Cardiac fibroblast (primary cell): ENCODE measurements at places on chromosomes 3 and 15.

- no peak for DNase-seq
Observed at GRCh38 chr3:182565916-182566796, 227.1 kb upstream of the ATP11B start.

DNA sequence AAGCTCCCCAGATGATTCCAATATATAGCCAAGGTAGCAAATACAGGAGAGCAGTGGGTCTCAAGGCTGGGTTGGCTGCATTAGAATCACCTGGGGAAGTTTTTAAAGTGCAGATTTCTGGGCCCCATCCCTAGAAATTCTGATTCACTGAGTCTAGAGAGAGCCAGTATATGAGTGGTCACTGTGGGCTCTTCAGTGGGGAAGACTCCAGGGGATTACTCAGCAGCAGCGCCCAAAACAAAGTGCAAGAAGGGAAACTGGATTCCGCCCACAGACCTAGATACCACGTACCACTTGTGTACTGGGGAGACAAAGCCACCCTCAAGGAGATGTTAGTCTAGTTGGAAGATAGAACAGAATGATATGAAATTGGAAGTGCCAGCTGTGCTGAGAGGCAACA, 40.0 kb downstream of the NME9 start:
- DNase-seq = no peak

- DNase-seq = peak; percentile 93
Observed at GRCh38 chr3:141426404-141427034, 58.2 kb downstream of the ZBTB38 start.

- no peak for DNase-seq
Observed at GRCh38 chr3:116390318-116390717, 55.0 kb downstream of the LSAMP start.

GRCh38 chr15:57611938-57612337, 20.2 kb downstream of the MYZAP start:
- peak; percentile 45 for DNase-seq

DNA sequence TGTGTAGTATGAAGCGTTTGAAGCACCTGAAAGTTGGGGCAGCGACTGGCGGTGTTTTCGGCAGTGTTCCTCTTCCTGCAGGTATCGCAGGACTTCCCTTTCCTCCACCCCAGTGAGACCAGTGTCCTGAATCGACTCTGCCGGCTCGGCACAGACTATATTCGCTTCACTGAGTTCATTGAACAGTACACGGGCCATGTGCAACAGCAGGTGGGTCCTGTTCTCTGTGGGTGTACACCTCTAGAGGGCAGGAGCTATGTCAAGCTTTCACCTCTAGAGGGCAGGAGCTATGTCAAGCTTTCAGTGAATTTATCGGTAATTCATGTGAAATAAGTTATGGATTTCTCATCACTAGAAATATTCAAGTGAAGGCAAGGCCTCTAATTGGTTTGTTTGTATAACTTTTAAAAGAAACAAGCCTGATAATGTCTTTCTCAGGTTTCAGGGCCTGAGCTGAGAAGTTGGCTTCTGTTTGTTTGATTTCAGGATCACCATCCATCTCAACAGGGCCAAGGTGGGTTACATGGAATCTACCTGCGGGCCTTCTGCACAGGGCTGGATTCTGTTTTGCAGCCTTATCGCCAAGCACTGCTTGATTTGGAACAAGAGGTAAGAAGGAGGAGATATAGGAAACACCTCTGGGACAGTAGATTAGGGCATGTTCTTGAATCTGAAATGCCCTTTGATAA, 5.3 kb downstream of the TUBGCP4 start:
- peak; percentile 58 for DNase-seq

GRCh38 chr15:96672629-96673028, 342.1 kb downstream of the NR2F2 start:
- DNase-seq = no peak

DNA sequence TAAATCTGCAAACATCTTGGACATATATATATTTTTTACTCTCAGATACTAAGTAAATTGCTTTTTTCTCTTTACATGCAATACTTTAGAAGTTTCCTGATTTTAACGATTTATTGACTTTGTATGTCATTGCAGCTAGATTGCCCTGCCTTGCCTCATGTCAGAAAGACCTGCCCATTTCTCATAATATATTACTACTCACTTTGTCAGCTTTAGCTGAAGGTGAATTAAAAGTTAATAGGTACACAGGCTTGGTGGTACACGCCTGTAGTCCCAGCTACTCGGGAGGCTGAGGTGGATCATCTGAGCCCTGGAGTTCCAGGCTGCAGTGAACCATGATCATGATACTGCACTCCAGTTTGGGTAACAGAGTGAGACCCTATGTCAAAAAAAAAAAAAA, 52.8 kb downstream of the PLS1 start:
- no peak for DNase-seq

DNA sequence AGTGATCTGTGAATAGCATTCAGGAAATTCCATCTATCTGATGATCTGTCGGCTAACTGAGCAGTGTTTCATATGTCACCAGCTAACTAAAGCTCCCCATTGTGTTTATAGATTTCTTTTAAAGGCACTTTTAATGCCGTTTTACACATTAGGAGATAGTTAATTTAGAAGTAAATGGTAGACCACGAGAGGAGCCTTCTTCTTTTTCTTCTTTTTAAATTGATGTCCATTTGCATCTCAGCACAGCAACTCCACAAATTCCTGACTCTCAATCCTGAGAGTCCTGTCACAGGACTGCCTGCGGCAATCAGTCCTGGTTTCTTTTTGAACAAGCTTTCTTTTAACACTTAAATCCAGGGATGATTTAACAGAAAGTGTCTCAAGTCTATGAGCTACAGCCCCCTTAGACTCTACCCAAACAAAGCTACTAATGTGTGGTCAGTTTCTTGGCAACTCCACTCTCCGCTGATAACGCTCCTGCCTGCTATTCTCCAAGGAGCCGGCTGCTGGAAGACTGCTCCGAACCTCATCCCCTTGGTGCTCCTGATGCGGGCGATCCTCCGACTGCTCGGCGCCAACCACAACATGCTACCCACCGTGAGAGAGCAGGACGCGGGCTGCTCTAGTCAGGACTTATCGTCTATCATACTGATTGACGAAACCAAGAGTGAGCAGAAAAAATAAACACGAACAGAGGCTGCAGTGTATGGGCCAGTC, 421.4 kb downstream of the MECOM start:
- peak; percentile 79 for DNase-seq

- peak; percentile 56 for DNase-seq
Observed at GRCh38 chr15:88882785-88883184, 12.6 kb downstream of the HAPLN3 start.

DNA sequence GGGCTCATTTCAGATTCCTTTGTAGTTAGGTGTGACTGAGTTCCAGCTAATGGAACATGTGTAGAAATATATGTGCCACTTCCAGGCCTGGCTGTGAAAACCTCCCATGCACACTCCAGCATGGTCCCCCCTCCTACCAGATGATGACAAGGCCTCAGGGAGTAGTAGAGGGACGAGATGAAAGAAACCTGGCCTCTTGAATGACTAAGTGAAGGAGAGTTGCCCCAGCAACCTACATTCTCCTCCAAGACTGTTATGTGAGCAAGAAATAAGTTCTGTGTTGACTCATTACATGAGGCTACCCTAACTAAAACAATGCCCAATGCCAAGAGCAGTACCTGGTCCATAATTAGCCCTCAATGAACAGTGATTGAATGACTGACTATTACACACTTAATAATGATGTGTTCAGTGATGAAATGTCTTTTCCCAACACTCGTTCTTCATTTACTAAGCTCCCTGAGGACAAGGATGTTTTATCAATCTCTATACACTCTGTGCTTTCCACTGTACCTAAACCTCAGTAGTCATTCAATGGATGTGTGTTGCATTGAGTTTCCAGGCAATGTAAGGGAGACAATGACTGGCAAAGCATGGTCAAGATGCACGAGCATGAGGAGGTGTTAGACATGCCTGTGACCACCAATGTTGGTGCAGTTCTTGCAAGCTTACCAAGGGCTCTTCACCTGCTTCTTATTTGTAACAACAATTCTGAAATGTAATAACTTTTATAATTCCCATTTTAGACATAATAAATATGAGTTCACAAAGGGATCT, 62.0 kb upstream of the BCL6 start:
- peak; percentile 73 for DNase-seq

DNA sequence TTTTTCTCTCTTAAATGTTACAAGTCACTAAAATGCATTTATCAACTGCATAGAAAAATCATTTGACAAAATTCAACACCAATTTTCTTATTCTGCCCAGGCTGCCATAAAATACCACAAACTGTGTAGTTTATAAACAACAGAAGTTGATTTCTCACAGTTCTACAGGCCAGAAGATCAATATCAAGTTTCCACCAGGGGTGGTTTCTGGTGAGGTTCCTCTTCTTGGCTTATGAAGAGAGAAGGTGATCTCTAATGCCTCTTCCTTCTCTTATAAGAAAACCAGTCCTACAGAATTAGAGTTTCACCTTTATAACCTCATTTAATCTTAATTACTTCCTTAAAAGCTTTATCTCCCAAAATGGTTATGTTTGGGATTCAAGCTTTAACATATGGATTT, 10.9 kb upstream of the CD200R1L start:
- DNase-seq = no peak

DNA sequence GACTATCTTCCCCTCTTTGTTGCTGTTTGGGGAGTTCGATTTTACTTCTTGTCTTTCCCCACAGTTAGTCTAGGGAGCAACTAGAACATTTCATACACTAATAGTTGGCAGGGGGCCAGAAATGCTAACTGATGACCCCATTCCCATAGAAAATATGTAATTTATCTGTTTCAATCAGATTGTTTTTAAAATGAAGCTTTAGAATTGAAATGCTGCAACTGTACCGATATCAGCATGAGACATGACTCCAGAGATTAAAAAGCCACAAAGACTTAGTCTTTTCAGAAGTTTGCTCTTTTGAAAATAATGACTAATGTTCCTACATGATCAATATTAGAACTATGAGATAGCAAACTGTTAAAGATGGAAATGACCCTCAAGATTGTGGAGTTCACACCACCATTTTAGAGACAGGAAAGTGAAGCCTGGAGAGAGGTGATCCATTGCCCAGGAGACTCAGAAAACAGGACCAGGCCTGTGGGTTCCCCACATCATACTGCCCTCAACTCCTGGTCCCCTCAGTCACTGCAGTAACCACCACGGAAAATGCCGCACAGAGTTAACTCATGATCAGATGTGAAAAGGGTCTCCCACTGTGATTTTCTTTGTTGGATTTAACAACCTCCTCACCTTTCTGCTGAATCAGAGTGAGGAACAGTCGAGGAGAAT, 130.3 kb downstream of the CHDH start:
- DNase-seq = peak; percentile 36

DNA sequence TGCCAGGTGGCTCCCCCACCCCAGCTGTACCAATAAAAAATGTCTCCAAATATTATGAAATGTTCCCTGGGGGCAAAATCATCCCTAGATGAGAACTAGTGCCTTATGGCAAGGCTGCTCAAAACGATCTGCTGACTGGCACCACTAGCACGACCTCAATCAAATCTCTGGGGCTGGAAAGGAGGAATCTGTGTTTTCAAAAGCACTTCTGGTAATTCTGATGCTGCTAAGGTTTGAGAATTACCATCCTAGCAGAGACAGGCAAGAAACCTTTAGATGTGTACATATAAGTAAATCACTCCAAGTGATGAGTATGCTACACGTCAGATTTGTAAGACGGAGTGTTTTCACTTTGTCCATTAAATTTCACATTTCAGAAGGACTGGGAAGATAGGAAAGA, 360.1 kb upstream of the THRB start:
- no peak for DNase-seq

GRCh38 chr3:30625541-30626438, 19.4 kb downstream of the TGFBR2 start:
- peak; percentile 92 for DNase-seq

GRCh38 chr3:8205881-8206280, 295.7 kb upstream of the LMCD1 start:
- no peak for DNase-seq

- peak; percentile 3 for DNase-seq
Observed at GRCh38 chr3:127857333-127857732, 35.0 kb upstream of the MGLL start.

GRCh38 chr15:51878446-51879386, 49.3 kb downstream of the TMOD3 start:
- peak; percentile 98 for DNase-seq

DNA sequence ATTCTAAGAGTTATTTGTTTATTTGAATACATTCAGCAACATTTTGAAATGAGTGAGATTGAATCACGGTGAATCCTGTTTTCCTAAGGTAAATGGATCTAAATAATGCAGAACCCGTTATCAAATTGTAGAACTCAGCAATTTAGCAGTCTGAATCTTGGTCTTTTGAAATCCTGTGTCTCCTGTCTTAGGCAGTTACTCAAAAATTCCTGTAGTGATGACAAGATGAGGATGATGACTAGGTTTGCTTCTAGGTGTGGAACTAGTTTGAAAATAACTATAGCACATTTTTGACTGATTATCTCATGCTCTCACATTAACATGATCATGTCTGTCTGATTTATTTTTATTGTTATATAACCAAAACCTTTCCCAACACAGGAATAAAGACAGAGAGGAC, 115.0 kb downstream of the RAP2B start:
- DNase-seq = no peak

GRCh38 chr3:102756706-102757105, 321.9 kb downstream of the ZPLD1 start:
- DNase-seq = no peak

DNA sequence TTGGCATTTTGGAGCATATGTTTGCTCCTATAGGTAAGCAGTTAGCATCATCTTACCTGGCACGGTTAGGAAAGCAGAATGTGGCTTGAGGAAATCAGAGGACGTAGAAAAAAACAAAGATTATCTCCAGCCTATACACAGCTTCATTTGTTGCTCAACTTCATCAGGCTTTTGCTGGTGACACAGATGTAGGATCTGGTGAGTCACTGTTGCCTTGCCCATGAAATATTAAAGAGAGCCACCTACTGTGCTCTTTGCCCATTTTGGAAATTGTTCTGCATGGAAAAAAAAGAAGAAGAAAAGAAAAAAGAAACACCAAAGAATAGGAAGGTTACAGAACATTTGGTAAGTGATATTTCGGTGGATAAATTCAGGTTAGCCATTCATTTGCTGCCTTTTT, 3.8 kb downstream of the IL1RAP start:
- peak; percentile 81 for DNase-seq

- DNase-seq = no peak
Observed at GRCh38 chr3:146380046-146380445, 89.3 kb downstream of the PLSCR2 start.

DNA sequence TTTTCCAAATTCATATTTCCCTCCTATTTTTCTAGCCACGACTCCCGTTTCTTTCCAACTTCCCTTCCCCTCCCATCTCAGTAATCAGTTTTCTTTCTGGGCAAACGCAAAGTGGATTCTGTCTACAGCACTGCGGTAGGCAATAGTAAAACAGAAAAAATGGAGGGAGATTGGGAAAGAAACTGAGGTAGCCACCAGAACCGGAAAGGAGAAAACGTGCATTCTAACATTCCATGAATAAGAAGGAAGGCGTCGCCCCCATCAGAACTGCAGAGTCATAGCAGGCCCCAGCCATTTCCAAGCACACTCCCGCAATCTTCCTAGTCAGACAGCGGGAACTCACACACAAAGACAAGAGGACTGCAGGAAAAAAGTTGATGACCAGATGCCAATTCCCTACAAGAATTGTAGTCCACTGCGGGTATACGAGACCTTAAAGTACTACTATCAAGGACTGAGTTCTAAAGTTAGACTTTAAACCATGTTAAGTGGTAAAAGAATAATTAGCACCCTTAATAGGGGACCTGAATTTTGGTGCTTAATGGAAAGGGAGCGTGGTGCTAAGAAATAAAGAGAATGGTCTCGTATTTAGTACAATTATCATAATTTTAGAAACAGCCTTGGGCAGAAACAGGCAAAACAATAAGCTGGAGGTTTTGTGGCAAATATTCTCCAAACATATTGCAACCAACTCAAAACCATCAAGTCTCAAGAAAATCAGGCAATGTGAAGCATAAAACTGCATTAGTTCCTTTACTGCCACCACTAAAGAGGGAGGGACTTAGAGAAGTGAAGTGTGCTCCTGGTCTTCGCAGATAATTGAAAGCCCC, 1.4 kb downstream of the PFN2 start:
- peak; percentile 91 for DNase-seq
